Stimulated activated CD8-positive, alpha-beta memory T cell treated with anti-CD3 and anti-CD28 coated beads, Interleukin-4, amount 100 ng/mL, for 1 hour (primary cell): ENCODE measurements at places on chromosomes 16 and 17.
A peak's percentile ranks its signal among the peaks of the same experiment; 100 is the strongest.

GRCh38 chr16:5479926-5480325 is 382.3 kb upstream of the EEF2KMT start:
- DNase-seq, result no peak

DNA sequence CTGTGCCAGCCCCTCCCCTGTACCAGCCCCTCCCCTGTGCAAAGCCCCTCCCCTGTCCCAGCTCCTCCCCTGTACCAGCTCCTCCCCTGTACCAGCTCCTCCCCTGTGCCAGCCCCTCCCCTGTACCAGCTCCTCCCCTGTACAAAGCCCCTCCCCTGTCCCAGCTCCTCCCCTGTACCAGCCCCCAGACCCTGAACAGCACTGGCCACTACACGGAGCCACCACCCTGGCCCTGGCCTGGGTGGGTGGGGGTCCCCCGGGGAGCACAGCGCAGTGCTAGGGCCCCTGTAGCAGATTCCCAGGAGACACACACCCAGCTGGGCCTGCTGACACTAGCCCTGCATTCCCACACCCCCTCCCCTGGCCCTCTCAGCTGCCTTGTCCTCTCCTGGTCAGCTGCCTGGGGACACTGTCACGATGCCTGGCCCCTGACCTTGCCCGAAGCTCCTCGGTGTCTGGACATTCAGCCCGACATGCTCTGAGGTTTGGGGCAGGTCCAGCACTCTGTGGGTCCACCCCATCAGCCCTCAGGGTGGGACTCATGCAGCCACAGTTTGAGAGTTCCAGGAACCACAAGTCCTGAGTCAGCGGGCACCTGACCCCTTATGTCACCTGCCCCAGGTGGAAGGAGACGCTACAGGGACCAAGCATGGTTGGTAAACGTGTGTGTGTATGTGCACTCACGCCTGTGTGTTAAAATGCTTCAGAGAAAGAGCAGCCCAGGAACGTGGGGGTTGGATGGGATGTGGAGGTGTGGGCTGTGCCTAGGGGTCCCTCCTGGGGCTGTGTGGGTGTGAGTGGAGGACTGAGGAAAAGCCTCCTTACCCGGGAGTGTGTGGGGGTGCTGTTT is 114.2 kb downstream of the METRNL start:
- DNase-seq, result no peak

DNA sequence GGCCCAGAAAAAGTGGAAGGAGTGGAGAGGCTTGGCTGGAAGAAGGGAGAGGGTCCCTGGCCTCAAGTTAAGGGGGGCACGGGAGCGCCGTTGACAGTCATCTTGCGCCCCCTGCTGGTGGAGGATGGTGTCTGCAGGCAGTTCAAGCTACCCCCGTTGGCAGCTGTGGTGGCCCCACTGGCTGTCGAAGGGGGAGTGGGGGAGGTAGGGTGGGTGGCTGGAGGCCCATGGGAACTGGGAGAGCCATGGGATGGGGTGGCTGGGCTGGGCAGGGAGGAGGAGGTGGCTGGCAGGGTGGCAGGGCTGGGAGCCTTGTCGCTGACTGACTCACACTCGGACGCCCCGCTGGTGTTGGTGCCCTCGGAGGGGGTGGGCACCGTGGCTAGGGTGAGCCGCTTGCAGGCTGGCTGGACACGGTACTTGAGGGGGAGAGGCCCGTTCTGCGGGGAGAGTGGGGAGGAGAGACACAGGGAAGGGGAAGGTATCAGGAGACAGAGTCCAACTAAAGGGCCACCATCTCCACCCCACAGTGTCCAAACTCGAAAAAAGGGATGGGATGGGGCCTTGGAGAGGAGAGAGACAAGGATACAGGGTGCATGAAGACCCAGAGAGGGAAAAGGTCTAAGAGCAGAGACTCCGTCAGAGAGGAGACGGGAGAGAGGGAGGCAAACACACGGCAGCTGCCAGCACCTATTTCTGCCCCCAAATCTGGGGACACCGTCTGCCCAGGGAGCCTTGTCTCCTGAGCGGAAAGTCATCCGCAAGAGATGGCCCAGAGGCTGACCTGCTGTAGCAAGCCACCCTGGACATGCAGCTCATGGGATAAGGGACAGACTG is 5.2 kb downstream of the CISD3 start:
- DNase-seq, result peak; percentile 59

GRCh38 chr16:87464691-87465300 is 28.0 kb downstream of the ZCCHC14 start:
- no peak for DNase-seq

GRCh38 chr16:2471016-2471652 is at the start of gene NTN3:
TSS of gene NTN3 (plus strand) at chr16:2471297. CDS start at chr16:2471702, 405 bp downstream.
- DNase-seq, result no peak

DNA sequence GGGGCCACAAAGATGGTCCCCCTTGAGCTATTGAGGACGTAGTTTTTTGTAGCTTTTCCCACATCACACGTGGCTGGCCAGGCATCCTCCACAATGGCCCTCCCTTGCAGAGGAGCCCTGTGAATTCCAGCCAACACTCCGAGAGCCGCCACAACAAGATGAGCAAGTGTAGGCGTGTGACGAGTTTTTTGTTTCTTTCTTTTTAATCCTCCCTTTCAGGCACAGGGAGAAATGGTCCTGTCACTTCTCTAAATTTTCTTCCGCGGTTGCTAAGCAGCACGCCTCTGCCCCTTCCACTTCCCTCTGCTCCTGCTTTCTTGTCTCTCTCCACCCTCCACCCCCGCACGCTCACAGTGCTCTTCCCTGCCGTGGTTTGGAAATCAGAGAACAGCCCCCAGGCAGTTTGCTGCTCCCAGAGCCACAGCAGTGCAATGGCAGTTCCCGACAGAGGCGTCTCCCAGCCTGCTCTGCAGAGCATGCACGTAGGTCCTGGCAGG is 68.0 kb upstream of the MRTFB start:
- no peak for DNase-seq

DNA sequence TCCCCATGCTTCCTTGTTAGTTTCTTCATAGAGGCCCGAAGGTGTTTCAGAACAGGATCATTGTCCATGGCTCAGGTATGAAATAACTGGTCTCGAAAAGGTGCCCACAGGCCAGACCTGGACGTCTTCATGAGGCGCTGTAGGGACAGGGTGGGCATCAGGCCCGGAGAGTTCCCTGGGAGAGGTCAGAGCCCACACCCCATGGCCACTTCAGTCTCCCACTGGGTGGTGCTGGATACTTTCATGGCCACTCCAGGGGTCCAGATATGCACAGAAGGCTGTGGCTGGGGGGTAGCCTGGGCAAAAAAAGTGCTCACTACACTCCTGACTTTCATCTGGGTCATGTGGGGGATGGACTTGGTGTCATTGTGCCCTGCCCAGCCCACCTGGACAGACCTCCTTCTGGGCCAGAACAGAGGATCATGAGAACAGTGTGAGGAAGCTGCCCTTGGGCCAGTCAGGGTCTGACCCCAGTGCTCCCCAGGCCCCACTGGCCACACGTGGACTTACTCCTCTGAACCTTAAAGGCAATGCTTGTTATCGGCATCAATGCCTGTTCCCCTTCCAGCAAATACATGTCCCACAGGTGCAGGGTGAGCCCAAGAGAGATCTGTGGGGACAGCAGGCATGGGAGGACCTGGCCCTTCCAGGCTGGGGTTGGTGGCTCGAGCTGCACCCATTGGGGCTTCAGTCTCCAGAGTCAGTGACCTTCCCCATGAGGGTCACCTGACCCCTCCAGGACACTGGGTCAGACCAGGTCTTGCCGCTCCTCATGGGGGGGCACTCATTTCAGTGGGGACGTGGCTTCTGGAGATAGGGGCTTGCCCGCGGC is 36.9 kb downstream of the LGALS9 start:
- no peak for DNase-seq

DNA sequence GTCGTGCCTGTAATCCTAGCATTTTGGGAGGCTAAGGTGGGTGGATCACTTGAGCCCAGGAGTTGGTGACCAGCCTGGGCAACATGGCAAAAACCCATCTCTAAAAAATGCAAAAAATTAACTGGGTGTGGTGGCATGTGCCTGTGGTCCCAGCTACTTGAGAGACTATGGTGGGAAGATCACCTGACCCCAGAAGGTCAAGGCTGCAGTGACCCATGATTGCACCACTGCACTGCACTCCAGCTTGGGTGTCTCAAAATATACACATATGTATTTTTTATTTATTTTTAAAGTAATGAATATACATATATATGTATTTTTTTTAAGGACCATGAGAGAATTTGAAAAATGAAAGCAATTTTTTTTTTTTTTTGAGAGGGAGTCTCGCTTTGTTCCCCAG is 5.1 kb upstream of the NUFIP2 start:
- no peak for DNase-seq

DNA sequence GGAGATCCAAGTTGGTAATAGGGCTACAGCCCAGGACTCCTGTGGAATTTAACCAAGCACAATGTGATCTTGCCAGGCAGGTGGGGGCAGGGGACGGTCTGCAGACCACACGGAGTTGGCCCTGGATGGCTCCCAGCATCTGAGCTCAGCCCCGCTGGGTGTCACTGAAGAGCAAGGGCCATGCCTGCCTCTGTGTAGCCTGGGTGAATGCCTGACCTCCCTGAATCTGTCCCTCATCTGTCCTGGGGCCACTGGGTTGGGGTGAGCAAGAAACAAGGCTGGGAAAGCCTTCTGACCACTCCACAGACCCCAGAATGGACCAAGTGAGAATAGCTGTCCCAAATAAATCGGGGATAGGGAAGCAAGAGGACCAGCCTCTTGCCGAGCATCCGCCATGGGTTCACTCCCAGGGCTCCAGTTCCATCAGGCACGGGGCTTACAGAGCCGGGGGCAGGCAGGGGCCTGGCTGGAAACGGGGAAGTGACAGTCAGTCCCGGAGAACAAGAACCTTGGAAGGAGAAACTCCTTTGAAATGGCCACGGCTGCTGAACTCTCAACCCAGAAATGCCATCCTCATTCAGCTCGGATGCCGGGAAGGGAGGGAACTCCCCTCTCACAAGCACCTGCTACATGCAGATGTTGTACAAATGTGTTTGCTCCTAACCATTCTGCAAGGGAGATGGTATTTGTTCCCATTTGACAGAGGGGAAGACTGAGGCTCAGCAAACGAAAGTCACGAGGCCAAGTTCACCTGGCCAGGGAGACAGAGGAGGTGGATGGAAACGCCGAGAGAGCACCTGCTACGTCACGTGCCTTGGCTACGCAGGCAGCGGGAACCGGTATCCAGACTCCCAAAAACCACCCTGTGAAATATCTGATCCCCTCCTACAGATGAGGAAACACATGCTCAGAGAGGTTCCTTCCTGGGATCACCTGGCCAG is 50.0 kb downstream of the RMI2 start:
- no peak for DNase-seq

DNA sequence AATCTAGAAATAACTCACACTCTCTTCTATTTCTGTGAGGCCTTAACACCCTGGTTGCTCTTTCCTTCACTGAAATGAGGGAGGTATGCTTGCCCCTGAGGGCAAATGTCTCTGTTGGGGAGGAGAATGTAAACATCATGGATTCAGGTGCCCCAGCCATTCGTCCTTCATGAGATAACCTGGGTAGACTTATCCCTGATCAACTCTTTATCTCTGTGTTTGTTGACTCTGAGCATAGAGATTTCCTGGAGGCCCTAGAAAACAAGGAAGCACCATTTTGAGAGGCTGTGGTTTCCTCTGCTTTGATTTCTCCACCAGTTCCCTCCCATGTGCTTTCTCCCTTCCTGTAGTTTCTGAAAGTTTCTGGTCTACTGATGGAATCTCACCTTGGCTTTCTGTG is 77.3 kb downstream of the PHKB start:
- DNase-seq, result no peak

DNA sequence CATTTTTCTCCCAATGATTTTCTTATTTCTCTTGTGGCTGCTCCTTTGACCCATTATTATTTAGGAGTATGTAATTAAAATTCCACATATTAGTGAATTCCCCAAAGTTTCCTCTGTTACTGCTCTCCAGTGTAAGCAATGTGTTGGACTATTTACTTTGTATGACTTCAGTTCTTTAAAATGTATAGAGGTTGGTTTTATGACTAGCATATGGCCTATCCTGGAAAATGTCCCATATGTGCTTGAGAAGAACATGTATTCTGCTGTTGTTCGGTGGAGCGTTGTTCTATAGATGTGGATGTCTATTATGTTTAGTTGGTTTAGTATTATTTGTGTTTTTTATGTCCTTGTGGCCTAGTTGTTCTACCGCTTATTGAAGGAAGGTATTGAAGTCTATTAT is 6.0 kb upstream of the NT5M start:
- no peak for DNase-seq

- DNase-seq, result no peak
Measured at GRCh38 chr17:49524473-49525359, 29.6 kb downstream of the NGFR start.

DNA sequence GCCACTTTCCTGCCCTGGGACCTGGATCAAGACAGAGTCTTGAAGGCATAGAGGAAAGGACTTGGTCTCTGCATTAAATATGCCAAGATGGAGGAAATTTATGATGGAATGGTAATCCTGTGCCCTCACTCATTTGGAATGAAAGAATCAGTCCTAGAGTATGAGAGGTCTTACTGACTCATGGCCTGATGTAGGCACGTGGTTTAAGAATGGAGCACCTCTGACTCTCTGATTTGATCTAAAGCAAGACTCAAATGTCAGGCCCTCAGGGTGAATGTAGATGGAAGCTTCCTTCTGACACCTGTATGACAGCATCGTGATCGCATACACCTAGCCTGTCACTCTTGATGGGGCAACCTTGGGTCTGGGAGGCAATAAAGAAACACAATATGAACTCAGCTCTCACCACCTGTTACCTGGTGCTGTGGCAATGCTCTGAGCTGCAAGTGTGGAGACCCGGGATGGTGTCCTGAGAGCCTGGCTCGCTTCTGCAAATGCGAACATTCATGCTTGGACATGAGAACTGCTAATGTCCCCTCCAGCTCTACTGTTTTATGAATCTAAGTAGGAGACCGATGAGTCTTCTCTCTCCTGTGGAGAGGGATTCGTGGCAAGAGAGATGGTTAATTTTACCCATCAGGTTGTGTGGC is 229.9 kb downstream of the ABCC12 start:
- no peak for DNase-seq

- no peak for DNase-seq
Measured at GRCh38 chr17:76793775-76794174, 55.9 kb downstream of the MFSD11 start.

DNA sequence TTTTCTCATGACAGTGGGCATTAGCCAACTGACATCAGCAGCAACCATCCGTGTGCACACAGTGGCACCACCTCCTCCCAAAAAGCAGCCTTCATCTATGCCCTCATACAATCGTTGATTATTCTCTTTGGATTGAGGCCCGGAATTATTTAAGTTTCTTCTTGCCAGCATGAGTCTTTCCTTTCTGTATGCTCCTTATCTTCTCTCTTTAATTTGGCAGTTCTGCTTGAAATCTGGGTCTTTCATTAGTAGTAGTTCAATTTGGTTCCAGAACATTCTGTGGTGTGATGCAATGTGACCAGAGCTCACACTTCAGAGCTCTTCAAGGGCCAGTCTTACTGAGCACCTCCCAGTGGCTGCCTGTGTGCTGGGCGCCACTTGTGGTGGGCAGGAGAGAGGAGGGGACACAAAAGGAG is 52.2 kb upstream of the STH start:
- DNase-seq, result no peak

DNA sequence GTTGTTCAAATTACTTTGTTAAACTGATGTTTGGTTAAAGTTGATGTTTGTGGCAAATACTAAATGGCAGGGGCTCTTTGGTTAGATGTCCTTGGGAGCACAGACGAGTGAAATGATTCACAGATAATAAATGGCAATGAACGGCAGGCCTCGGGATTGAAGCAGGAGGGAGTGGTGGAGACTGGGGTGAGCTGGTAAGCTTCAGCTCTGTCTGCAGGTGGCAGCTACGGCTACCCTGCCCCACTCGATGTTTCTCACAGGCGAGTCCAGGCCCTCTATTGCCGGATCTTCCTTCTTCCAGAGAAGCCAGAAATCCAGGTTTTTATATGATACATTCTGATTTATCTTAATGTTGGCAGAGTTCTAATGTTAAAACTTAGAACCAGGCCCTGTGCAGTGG is 144.8 kb upstream of the CACNG5 start:
- no peak for DNase-seq
